AG04450 (cell line): ENCODE measurements at places on chromosomes 1 and 21.

DNA sequence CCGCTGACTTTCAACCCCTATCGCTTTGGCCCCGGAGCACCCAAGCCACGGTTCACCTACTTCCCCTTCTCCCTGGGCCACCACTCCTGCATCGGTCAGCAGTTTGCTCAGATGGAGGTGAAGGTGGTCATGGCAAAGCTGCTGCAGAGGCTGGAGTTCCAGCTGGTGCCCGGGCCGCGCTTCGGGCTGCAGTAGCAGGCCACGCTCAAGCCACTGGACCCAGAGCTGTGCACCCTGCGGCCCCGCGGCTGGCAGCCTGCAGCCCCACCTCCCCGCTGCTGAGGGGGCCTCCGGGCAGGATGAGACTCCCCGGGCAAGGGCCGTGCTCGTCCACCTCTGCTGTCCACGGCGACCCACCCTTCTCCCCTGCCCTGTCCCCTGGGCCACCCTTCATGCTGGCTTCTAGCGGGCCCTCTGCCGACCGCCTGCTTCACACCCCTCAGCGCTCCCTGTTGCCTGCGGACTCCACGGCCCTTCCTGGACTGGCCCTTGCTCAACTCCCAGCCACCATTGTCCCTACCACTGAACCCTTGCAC lies 92.2 kb upstream of the TRABD2B start:
- DNase-seq: no peak

- DNase-seq: no peak
Observed at GRCh38 chr1:187959062-187959461, 1130.3 kb downstream of the PLA2G4A start.

DNA sequence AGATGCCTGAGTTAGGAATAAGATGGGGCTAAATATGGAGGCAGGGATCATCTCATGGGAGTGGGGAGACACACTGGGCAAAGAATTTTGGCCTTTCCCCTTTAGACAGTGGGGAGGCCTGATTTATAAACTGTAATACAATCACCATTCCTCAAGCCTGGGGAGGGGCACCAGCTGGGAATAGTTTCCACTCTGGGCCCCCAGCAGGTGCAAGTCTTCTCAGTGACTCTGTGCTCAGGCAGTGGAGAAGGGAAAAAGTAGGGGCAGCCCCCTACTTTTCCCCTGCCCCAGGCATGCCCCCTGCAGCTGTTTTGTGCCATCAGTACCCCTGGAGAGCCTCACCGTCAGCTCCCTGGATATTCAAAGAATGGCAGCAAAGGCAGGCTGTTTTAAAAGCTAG lies 19.1 kb downstream of the COA7 start:
- no peak for DNase-seq

DNA sequence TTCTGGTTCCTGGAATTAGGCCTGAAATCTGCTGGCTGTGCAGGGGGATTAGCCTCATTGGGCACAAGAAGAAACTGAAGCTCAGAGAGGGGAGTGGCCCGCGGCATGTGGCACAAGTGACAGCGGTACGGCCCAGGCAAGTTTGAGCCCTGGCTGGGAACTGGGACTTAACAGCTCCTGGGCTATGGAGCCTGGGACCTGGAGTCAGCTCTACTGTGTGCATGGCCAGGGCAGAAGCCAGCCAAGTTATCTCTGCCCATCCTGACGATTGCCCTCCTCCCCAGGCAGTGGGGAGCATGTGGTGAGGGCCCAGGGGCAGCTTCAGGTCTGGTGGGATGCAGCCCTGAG lies 61.3 kb downstream of the ALPL start:
- DNase-seq: no peak

- peak; percentile 99 for DNase-seq
Observed at GRCh38 chr1:155983191-155984024, 5.1 kb upstream of the ARHGEF2 start.

- DNase-seq: no peak
Observed at GRCh38 chr1:3695326-3696217, 43.3 kb downstream of the TP73 start.
